Left lung (tissue), 14 donors: ENCODE measurements at places on chromosomes 12 and 14.

DNA sequence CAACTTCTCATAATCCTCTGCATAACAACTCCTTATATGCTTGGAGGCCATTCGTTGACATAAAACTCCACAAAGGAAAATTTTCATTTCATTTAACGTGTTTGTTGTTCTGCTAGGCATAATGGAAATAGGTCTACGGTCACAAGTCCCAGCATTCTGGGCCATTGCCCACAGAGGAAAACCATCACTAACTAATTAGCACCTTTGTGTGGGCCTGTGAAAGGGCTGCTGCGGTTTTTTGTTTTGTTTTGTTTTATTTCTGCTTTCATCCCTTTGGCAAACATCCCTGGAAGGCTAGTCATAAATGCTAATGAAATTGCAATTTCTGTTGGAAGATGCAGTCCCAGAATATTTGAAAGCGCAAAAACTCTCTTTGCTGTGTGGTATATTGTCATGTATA, 180.3 kb downstream of the RMST start:
- no peak for DNase-seq

DNA sequence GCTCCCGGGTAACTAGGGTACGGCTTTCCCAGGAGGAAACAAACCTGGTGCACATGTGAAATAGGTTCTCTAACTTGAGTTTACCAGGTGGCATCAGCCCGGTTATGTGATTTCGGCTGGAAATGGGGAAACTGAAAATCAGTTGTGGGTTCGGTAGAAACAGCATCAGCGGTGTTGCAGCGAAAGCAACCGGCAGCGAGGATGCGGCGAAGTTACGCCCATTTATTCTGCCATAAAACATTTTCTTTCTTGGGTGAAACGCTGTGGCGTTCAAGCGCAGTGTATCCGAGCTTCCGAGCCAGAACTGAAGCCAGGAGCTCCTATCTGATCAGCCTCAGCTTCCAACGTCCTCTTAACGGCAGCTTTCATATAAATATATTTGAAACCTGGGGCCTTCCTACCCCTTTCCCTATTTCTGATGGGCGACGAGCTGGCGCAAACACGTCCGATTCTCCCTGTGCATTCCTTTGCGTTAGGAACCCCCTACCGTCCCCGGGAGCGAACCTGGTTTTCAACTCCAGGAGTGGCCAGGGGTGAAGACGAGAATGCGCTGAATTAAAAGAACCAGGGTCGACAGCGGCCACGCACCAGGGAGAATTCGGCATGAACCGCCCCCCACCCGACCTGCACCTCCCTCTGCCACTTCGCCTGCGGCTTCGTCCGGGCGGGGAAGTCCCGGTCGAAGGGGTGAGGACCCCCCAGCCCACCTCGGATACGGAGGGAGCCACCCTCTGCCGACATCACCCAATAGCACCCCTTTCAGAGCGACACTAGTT, 1.6 kb downstream of the DPF3 start:
- DNase-seq, result no peak

DNA sequence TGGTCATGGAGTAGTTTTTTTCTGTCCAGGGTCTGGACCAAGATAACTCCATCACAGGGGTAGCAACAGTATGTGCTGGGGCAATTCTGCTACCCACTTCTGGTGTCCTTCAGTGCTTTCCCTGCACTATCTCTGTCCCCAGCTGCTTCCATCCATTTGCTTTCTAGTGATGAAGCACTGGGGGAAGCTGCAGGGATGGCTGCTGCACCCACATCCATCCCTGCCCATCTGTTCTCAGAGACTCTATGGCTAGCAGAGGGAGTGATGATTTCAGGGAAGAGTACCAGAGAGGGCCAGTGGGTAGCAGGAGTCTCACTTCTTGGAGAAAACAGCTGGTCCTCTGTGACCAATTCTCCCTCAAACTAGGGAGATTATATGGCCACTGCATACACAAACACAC, 44.1 kb downstream of the ETV6 start:
- DNase-seq, result no peak

DNA sequence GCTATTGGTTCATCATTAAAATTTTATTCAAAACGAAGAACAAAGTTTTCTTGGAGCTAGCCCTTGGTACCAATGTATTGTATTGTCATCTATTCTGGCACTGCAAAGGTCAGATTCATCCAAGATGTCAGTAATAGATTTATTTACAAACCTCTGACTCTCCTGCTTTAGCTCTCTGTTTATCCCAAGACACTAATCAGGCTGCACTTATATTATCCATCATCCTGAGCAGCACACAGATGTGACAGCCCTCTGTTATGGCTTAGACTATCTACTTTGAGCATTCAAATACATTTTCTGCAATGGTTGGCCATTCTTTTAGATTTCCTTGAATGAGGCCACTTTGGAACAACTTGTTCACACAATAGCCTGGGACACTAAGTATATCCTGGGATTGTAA, 5.0 kb upstream of the PTPRR start:
- no peak for DNase-seq

GRCh38 chr12:10829994-10830393, 3.8 kb upstream of the TAS2R10 start:
- no peak for DNase-seq

GRCh38 chr12:132545164-132545953, 55.4 kb downstream of the FBRSL1 start:
- DNase-seq, result no peak

DNA sequence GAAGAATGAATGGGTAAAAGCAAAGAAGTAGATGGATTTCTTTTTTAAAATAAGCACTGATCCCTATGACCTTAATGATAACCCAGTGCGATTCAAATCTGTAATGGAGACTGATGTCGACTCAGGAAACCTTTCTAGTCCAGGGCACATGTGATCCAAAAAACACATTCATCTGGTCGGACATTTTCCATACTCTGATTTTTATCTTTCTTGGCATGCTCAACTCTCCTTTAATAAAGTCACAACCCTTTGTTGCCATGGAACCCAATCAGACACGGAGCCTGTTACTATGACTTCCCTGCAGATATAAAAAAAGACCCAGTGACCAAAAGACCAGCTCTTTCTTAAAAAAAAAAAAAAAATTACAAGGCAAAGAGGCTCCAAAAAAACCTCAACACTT, 27.9 kb downstream of the TMCC3 start:
- DNase-seq, result no peak

DNA sequence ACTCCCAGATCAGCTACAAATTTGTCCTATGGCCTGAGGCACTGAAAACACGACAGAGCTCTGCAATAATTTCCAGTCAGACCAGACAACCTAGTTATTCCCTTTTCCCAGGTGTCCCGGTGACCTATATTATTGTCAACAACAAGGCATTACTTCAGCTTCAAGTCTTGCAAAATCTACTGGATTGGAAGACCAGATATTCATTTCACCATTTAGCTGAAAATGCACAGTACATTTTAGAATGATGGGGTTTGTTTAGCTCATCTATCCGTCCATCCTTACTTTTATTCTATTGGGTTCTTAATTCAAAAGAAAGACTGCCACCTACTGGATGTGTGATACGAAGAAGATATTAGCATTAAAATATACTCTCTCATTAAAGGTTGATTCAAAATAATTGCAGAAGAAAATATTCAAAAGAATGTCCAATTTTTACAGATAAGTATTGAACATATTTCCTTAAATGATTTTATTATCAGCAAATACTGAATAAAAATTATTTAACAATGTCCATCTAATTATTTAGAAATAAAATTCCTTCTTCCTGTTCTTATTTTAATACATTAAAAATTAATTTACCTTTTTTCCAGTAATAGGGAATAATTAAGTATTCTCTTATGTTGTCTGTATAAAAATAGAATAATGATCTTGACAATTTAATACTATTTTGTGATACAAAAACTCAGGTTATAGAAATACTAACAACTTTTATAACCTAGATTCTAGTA, 244.9 kb upstream of the LRIG3 start:
- DNase-seq, result peak; percentile 18

- DNase-seq, result peak; percentile 78
Measured at GRCh38 chr14:96502621-96503305, 581 bp downstream of the PAPOLA start.

GRCh38 chr12:47868552-47869031, 36.2 kb downstream of the VDR start:
- DNase-seq, result no peak

GRCh38 chr14:83918546-83918945, 1611.4 kb upstream of the FLRT2 start:
- DNase-seq, result no peak

GRCh38 chr12:82650627-82651337, 35.9 kb upstream of the TMTC2 start:
- DNase-seq, result no peak

DNA sequence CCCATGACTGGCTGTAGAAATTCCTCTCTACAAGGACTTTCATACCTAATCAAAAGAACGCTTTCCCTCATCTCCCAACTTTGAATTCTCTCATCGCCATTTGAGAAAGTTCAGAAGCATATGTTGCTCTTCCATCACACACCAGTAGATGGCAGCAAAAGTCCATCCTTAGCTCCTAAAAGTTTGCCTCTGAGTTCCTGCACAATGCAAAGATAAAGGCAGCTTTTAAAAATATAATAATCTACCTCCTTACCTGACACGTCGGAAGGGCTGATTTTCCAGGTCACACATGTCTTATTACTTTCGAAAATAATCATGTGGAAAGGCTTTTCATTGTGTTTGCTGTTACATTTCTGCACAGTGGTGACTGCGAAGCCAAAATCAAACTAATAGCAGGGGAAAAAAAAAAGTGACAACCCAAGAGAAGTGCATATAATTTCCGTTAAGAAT, 456.7 kb upstream of the SEL1L start:
- DNase-seq, result no peak

DNA sequence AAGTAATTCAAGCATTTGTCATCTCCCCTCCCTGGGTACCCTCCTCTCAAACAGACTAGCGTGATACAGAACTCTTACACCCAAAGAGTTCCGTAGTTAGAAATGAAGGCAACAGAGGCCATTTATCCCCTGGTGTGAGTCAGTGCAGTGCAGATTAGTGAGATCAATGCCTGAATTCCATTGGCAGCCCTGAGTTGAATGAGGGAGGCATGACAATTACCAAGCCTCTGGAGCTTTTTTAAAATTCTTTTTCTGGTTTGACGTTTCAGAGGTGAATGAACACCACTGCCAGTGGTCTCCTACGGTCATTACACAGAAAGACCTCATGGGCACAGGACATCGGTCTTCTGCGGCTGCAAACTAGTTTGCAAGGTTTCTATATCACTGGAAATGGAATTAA, 94.4 kb downstream of the PRIMA1 start:
- DNase-seq, result no peak

DNA sequence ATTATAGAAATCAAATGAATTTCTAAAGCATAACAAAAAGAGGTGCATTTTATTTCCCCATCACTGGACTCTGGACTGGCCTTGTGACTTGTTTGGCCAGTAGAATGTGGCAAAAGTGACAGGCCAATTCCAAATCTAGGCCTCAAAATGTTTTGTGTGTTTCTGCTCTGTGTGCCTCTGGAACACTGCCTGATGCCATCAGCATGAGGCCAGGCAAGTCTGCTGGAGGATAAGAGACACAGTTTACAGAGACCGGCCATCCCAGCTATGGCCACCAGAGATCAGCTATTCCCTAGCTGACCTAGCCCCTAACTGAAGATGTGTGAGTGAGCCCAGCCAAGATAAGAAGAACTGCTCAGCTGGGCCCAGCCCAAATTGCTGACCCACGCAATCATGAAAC, 32.9 kb downstream of the ASCL1 start:
- DNase-seq, result no peak

DNA sequence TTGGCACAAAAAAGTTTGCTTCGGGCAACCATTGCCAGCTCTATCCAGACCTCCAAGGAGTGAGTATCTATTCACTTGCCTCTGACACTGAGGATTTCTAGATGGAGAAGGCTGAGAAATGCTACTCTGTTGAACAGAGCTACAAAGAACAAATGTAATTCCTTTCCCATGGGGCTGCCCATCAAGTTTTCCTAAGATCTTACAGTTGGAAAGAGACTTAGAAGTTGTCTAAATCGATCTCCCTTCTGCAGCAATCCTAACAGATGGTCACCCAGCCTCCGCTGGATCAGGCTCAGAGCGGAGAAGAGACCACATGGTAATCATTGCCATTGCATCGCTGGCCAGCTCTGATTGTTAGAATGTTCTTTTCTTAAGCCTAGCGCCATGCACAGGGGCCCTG, 110.1 kb upstream of the BCL2L14 start:
- DNase-seq, result no peak

DNA sequence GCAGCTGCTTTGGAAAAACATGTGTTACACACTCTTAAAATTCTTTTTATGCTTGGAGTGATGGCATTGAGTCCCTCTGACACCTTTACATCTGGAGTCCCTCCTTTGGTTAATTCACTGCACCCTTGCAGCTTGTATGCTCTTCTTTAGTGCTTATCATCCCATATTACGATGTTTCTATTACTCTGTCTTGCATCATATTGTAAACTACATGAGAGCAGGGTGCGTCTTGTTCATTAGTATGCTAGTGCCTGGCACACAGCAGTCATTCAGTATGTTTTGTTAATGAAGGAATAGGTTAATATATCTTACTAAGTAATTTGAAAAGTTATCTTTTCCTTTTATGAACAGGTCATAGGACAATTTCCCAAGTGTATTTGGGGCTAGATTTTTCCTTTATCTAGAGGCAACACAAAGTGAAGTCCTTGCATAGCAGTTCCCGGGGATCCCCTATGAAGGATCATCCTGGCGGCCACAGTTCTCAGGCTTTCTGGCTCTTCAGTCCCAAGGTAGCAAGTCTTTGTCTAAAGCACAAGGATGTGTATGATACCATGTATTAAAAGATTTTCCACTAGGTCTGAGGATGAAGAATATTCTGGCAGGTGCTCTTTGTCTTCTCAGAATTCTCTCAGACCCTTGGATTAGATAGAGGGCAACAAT, 363.8 kb downstream of the FUT8 start:
- no peak for DNase-seq

GRCh38 chr12:57049890-57050289, at the start of gene MYO1A:
TSS of gene MYO1A (minus strand) at chr12:57050129. CDS start at chr12:57048323, 1,806 bp downstream.
- no peak for DNase-seq

DNA sequence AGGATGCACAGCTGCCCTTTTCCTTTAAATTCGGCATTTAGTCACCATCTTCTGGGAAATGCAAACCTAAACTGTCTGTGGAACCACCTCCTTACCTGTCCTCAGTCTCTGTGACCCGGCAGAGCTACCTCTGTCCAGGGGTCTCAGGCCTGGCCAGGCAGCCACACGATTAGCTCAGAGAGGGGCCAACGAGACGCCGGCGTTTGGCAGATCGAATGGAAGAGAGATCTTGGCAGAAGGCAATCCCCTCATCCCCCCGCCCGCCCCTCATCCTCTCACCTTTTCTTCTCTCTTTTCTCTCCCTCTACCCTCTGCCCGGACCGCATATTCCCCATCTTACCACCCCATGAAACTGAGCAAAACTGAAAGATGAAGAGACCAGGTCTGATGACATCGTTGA, 101.0 kb downstream of the PIWIL1 start:
- no peak for DNase-seq

DNA sequence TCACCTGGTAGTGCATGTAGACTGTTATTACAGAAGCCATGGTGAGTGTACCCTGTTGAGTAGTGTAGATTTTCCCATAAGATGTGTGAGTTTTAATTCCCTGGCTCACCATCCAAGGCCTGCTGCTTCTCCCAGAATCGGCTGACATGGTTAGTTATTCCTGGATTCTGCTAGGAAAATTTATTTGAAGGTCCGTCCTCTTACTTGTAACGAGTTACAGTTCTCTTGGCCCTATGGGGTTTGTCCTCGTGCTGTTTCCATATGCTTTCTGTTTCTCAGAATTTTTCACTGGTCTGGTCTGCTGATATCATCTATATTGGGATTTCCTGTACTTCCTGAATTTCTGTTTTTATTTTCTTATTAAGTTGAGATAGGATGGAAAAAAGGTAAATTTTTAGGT, 423.3 kb upstream of the RGS6 start:
- no peak for DNase-seq

GRCh38 chr12:53344487-53344823, 8.3 kb upstream of the SP7 start:
- DNase-seq, result no peak

- DNase-seq, result no peak
Measured at GRCh38 chr12:65656156-65656882, 168.0 kb upstream of the HMGA2 start.
